ENCODE measurements at places on chromosomes 1 and 21.

- DNase-seq = no peak
These were observed 227.1 kb upstream of the MAP1LC3C start for GRCh38 chr1:242225767-242226573.

DNA sequence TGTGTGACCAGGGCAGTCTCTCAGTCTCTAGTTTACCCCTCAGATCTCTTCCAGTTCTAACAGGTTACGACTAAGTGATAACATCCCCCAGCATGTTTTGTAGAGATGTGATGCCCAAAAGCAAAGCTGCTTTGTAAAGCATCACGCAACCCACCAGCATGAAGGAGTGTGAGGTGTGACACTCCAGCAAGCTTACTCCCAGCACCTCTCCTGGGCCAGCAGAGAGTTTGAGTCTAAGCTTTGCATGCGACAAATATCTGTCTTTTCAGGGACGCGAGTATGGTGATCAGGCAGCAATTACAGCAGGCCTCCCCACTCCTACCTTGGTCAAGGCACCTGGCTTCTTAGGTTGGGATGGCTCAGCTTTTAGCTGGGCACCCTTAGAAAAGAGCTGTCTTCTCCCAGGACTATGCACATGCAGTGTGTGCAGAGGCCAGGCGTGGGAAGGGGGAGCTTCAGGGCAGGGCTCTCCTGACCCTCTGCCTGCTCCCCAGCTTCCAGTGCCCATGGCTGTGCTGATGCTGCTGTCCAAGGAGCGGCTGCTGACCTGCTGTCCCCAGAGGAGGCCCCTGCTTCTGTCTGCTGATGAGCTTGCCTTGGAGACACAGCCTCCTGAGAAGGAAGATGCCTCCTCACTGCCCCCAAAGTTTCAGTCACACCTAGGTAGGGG is 48.2 kb downstream of the ELK4 start:
- DNase-seq = no peak

GRCh38 chr1:200373811-200374231 is 36.0 kb downstream of the ZNF281 start:
- no peak for DNase-seq

- no peak for DNase-seq
These were observed 145.7 kb upstream of the HMGB4 start for GRCh38 chr1:33718186-33718585.

DNA sequence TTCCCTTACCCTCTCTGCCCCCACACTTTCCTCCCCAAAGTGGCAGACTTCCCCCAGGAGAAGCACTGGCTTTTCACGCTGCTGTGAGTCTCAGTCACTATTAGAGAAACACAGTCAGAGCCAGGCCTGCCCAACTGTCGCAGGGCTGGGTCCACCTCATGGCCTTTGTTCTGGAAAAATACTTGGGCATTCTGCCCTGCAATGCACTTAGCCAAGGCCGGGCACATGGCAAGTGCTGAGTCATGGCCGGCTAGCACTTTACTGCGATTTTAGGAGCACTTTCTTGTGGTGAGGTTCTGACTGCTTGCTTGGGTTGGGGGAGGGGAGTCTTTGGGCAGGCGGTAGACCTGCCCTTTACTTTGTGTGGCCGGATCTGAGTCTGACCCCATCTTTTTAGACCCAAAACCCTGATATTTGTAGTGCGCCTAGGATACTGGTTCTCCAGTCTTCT is 7.7 kb downstream of the EPHX1 start:
- DNase-seq = peak; percentile 40
